ENCODE measurements at places on chromosomes 6 and 20. TPM values are rescaled to one million over a fixed set of nuclear protein-coding genes. Genes with fewer than 3 reads are reported as not detected.

Gene HLA-DRB5
- polyA plus RNA-seq = 25.6 TPM

Gene EBF4
- polyA plus RNA-seq = 48.7 TPM

Gene C20orf96
- 43.0 TPM for polyA plus RNA-seq

- DNase-seq = no peak
Observed at GRCh38 chr20:40502576-40502975, 186.5 kb downstream of the MAFB start.

Gene KIZ
- polyA plus RNA-seq = 36.9 TPM

- DNase-seq = no peak
Observed at GRCh38 chr6:119449331-119450156, 100.0 kb upstream of the MAN1A1 start.

DNA sequence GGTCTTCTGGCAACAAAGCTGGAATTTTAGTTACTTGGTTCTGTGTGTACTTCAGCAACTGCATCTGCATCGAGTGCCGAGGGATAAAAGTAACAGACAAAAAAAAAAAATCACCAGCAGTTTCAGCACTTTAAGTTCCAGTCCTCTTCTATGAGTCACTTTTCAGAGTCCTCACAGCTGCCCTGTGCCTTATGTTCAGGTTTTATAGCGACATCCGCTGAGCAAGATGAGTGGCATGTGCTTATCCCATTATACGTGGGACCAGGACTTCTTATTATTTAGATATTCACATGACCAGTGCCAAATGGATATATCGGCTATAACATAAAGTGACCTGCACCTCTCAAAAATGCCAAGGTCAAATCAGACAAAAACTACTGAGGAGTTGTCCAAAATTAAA lies 242.9 kb downstream of the FOXA2 start:
- no peak for DNase-seq

GRCh38 chr6:163151212-163151611 lies 263.3 kb upstream of the QKI start:
- no peak for DNase-seq
